ENCODE measurements at places on chromosomes 5 and 9.

GRCh38 chr5:40973364-40974004 is 64.2 kb downstream of the C7 start:
- no peak for DNase-seq

DNA sequence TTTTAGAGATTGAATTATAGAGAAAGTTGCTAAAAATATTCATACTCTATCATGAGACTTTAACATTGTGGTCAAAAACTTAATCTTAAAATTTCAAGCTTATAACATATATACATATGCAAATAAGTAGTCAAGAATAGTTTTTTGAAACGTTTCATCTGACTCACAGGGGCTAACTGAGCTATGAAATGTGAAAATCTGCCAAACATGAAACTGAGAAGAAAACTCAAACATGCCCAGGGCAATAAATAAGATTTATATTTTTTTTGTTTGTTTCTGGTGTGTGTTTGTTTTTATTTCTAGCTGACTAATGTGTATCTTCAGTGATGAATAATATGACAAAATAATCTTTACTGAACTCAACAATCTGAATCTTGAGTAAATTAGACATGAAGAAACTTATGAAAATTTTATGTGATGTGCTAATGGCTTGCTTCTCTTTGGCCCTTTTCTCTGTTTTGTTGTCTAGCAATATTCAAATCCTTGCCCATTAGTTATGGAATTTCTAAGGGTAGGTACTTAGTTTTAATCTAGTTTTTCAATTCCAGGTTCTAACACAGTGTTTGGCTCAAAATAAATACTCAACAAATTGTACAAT is 99.9 kb downstream of the FAM174A start:
- no peak for DNase-seq

GRCh38 chr5:97434021-97434420 is 251.0 kb upstream of the RIOK2 start:
- no peak for DNase-seq

DNA sequence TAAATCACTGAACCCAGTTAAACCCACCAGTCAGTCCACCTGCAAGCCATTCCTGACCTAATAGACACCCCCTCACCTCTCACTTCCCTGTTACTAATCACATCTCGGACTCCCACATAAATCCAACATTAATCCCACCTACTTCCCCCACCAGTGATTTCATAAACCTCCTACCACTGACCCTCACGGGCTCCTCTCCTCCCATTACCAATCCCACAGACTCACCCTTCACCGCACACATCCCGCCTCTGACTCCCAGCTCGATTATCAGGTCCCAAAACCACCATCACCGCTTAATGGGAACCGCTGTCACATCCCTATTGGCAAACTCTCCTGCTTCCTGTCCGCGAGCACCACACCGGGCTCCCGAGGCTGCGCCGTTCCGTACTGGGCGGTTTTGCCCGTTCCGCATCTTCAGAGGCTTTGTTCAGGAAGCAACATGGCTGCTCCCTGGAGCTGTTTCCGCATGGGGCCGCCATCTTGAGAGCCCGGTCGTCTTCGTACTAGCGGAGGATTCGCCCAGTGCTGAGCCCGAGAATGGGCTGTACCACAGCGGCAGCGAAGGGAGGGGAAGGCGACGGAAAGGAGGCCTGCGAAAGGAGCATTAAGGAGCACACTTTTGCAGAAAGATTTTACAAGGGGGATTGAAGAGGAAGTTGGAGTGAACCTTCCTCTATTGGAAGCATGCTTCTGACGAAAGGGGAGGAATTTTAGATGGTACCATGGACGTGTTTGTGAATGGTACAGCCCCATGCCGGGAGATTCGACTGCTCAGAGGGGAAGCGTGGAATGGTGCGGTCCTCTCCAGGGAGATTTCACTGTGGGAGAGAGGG is at the start of gene ZNF300:
Gene ZNF300, minus strand, starts transcription at position 502 of the 833 bp plus-strand sequence. CDS start 1,825 bp downstream, outside the sequence.
- DNase-seq, result peak; percentile 74

GRCh38 chr5:36323926-36324781 is 22.5 kb upstream of the RANBP3L start:
- DNase-seq, result no peak

- no peak for DNase-seq
Measured at GRCh38 chr9:130661451-130662098, 2.8 kb upstream of the PRDM12 start.

DNA sequence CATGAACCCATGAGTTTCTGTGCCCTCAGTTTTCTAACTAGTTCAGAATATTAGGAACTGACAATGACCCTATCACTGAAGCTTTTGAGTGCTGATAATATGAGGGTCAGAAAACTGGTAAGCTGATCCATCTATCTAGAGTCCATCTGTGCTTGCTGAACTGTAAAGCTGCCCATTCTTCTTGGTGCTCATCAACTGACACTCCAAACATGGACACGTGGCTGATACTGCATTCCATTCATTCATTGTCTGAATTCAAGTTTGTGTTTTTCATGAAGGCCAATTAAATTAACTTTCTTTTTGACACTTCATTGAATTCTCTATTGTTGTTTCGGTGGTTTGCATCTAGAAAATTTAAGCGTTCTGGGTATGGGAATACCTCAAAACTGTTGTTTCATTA is 17.6 kb downstream of the NREP start:
- DNase-seq, result no peak

DNA sequence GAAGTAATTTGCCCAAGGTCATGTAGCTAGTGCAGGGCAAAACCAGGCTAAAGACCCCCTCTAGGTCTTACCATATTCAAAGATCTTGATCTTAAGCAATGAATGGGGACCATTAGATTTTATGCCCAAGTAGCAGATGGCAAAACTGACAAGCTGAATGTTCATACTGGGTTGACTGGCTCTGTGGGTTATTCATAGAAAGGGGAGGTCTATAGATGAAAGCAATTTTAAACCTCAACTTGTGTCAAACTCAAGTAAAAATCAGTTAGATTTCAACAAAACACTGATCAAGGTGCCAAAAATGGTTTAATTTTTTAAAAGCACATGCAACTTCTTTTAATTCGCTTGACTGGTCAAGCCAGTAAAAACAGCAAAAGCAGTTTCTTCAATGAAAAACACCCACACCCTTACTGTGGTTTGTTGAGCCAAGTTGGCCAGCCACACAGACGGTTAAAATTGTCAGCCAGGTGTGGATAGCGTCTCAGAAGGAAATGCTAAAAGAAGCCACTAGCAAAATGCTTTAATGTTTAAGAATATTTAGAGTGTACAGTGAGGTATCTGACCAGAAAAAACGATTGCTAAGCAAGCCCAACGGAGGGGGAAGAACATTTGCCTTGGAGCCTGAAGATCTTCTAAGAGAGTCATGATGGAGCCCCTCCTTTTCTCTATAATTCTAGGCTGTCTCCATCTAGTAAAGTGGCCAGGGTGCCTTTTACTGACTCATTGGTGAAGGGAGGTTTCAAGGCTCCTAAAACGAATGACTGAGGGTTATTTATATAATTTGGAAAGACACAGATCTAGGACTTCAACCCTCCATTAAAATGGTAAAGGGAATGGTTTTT is 539.6 kb upstream of the CLINT1 start:
- DNase-seq, result no peak

- DNase-seq, result no peak
Measured at GRCh38 chr5:138210985-138211384, 2.1 kb downstream of the CDC23 start.

- no peak for DNase-seq
Measured at GRCh38 chr9:137140151-137141012, 1.4 kb downstream of the GRIN1 start.

DNA sequence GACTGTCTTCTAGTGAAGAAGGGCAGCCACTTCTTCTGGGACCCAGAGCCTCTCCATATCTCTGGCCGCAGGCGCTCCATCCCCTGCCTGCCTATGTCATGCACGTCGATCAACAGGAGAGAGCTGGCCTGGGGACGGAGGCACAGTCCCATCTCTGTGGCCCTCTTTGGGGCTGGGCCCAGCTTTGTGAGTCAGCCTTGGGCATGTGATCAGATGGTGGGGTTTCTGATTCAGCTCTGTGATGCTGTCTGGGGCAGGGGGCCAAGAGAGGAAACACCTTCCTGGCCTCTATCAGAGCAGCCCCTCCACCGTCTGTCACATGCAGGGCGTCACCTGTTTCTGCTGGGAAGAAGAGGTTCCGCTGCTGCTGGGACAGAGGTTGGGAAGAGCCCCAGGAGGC is 72.6 kb downstream of the MVB12B start:
- no peak for DNase-seq

DNA sequence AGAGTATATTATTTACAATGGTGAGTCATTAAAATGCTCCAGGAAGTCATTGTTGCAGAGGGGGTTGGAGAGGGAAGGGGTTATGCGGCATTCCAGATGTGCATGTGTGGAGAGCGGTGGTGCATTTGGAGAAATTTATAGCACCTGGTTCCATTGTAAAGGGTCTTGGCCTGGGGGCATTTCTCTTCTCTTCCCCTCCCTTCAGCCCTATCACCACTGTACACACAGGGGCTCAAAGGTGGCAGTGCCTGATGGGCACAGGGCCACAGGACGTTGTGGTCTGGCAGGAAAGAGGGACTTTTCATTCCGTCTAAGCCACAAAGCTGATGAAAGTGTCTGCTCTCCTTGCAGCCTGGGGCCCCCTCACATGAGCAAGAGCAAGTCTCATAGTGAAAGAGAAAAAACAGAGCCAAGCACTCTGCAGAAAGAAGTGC is 442.4 kb upstream of the ZNF462 start:
- DNase-seq, result no peak

- no peak for DNase-seq
Measured at GRCh38 chr9:5718296-5719032, 89.6 kb downstream of the RIC1 start.

- no peak for DNase-seq
Measured at GRCh38 chr9:134680393-134681060, 38.9 kb downstream of the COL5A1 start.

DNA sequence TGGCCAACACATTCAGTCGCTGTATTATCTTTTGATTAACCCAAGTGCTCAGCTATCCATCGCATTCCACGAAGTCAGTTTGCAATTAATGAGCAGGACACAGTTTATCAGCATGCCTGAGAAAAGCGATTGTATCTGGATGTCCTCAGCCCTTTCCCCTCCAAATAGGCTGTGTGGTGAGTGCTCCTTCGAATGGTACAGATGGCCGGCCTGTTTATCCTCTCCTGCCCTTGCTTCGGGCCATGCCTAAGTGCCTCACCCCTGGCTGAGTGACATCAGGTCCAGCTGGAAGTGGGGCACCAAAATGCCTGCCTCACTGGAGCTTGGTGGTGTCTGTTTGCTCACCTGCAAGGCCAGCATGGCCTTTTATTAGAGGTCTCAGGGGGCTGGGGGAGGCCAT is 317.3 kb downstream of the GADD45G start:
- DNase-seq, result no peak

DNA sequence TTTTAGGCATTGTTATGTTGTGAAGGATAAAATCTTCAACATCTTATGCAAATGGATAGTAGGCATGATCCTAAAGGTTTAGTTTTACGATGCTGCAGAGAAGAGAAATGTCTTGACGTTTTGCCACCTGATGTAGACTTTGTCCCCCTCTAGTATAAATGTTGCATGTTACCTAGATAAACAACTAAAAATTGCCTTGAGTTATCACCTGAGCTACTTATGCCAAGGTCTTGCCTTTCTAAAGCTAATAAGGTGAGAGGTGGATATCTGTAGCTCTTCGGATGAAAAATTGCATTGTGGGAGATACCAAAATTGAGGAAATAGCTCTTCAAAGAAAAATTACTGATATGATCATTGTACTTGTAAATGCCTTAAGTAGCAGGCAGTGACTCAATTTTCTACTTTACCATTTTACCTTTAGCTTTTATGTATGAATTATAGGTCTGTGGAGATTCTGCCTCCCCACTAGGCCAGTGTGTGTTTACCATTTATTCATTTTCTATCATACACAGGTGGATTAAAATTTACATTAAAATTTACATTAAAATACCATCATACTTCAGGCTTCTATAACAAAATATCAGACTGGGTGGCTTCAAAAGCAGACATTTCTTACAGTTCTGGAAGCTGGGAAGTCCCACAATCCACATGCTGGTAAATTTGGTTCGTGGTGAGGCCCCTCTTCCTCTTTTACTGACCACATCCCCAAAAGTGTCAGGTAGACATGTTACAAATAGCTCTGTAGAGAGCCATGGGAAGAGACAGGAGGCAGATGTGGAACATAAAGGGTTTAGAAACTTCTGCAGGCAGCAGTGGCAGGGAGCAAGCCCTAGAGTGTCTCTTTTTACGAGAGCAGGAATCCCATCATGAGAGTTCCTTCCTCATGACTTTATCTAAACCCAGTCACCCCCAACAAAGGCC is 100.7 kb upstream of the ERBIN start:
- peak; percentile 86 for DNase-seq

DNA sequence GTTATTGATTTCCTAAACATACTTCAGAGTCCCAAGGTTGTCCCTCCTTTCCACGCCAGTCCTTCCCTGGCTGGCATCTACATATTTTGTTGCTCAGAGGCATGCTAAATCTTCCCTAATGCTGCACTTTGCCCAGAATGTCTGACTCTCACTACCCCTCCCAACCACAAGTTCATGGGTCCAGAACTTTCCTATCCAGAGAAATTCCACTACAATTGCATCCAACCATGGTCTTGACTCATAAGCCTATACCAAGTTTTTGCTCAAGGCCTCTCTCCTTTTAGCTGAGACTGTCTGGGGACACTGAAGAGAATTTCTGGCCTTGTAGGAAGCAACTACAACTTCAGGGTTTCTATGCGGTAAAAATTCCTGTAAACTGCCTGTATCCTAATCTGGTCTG is 206.3 kb downstream of the BNC2 start:
- no peak for DNase-seq

- no peak for DNase-seq
Measured at GRCh38 chr5:150299571-150300327, 3.0 kb downstream of the ARSI start.

DNA sequence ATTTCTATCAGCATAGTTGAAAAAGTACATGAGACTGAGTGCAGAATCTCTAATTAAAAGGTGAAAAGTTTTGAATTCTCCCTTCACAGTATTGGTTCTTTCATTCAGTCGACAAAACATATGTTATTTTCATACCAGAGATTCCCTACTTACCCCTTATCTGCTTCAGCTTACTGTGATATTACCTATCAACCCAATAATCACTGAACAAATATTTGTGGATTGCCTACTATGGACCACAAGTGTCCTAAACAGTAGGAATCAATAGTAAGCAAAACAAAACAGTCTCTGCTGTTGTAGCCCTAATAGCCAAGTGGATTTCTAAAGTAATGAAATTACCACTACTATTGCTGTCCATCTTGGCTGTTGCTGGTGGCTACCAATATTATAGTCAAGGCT is 11.5 kb downstream of the CCDC152 start:
- no peak for DNase-seq

GRCh38 chr5:98096155-98096554 is 677.3 kb upstream of the RGMB start:
- DNase-seq, result no peak

All from HL-60 (cell line).